Sigmoid colon (tissue), 7 donors: ENCODE measurements at places on chromosomes 3 and 15. TPM values are rescaled to one million over a fixed set of nuclear protein-coding genes. Genes with fewer than 3 reads are reported as not detected.
A peak's percentile ranks its signal among the peaks of the same experiment; 100 is the strongest.

The CCR9 gene
- not detected for total RNA-seq

The MST1R gene
- total RNA-seq, result 4.2 TPM

The TRPM1 gene
- total RNA-seq, result not detected

GRCh38 chr15:76998663-76999285, 3.8 kb downstream of the PSTPIP1 start:
- H3K27me3 ChIP-seq, result no peaks in the 10 kb centered on the region
- H3K27ac ChIP-seq, result no peak overlapping the region
- H3K4me3 ChIP-seq, result no peak overlapping the region
- peaks cover 18% of the 10 kb centered on the region for H3K4me1 ChIP-seq
- H3K36me3 ChIP-seq, result no peaks in the 10 kb centered on the region

- DNase-seq, result no peak
- H3K4me3 ChIP-seq, result no peak overlapping the region
- peaks cover 12% of the 10 kb centered on the region for H3K4me1 ChIP-seq
- no peaks in the 10 kb centered on the region for H3K36me3 ChIP-seq
Observed at GRCh38 chr15:101086394-101087171, 165.3 kb downstream of the CHSY1 start.

- H3K27me3 ChIP-seq, result no peaks in the 10 kb centered on the region
- peak; percentile 98 for DNase-seq
- H3K4me3 ChIP-seq, result peak within 1 kb of the TSS; percentile 67
- no peaks in the 10 kb centered on the region for H3K36me3 ChIP-seq
Observed at GRCh38 chr3:194135806-194136518, at the start of gene HES1. TSS of gene HES1 (plus strand) at chr3:194136148. CDS start at chr3:194136381, 233 bp downstream.
